ENCODE measurements at places on chromosomes 6 and 20. TPM values are rescaled to one million over a fixed set of nuclear protein-coding genes. Genes with fewer than 3 reads are reported as not detected.

The SLC32A1 gene
- total RNA-seq: not detected

The RPP21 gene
- 107 TPM for total RNA-seq

The TMEM217 gene
- total RNA-seq: not detected

The ABHD16B gene
- total RNA-seq: not detected

- DNase-seq: no peak
These were observed 12.8 kb downstream of the TRAF3IP2 start for GRCh38 chr6:111592726-111593511.
